ENCODE measurements at places on chromosomes 16 and 17. TPM values are rescaled to one million over a fixed set of nuclear protein-coding genes. Genes with fewer than 3 reads are reported as not detected.

The MKS1 gene
- 17.5 TPM for total RNA-seq

The SLFN14 gene
- not detected for total RNA-seq

The RASL10B gene
- 0.67 TPM for total RNA-seq

The CES4A gene
- 3.0 TPM for total RNA-seq

The SLC5A10 gene
- total RNA-seq = not detected

The KRTAP4-8 gene
- not detected for total RNA-seq

The MMP2 gene
- total RNA-seq = 6.5 TPM

The PLEKHG4 gene
- 1.7 TPM for total RNA-seq

The CCL17 gene
- not detected for total RNA-seq

The ABCC12 gene
- not detected for total RNA-seq

The HSD11B2 gene
- 1.8 TPM for total RNA-seq

The EPOP gene
- 3.2 TPM for total RNA-seq

The ZNF597 gene
- 3.8 TPM for total RNA-seq

The GUCY2D gene
- total RNA-seq = 0.08 TPM

The ZNF232 gene
- total RNA-seq = 7.2 TPM

The SCARF1 gene
- total RNA-seq = 0.28 TPM

The CCL23 gene
- not detected for total RNA-seq

The PYDC1 gene
- not detected for total RNA-seq
